Right ventricle myocardium inferior (tissue), 1 donor: ENCODE measurements at places on chromosomes 6 and 20. TPM values are rescaled to one million over a fixed set of nuclear protein-coding genes. Genes with fewer than 3 reads are reported as not detected.

The ULBP2 gene
- total RNA-seq, result 1.3 TPM

DNA sequence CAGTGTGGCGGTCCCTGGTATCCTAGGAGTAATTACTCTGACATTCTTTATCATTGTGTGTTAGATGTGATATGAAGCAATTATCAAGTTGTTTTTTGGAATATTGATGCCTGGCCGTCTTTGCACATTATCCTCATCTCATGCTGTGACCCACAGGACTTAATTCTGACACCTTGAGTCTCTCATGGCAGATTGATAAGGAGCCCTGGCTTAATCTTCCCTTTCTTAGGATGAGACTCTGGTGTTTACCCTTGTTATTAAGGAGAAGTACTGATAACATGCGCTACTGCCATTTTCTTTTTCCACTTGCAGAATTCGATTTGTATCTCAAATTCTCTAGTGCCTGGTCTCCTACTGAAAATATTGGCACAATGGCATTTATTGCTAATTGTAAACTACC is 980.2 kb downstream of the KIF16B start:
- DNase-seq, result no peak

GRCh38 chr20:49326026-49326425 is 48.2 kb upstream of the ZNFX1 start:
- DNase-seq, result no peak

DNA sequence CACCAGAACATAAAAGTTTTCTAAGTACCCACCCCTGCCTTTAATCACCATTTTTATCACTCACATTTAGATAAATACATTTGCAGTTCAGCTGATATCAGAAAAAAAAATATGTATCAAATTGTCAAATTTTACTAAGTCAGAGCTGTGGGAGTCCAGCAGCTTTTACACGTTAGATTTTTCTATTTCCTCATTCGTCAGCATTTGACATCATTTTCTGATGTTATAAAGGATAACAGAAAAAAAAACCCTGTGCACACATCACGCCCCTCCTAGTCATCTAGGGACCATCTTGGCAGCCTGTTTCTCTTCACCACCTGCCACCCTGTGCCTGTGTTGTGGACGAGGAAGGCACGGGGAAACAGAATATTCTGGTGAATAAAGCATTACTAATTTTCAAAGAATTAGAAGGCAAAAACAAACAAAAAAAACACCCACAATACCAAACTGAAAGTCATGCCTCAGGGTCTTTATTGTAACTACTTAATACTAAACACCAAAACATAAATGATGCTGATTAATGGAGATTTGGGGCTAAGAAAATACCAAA is 12.4 kb downstream of the B4GALT5 start:
- no peak for DNase-seq

DNA sequence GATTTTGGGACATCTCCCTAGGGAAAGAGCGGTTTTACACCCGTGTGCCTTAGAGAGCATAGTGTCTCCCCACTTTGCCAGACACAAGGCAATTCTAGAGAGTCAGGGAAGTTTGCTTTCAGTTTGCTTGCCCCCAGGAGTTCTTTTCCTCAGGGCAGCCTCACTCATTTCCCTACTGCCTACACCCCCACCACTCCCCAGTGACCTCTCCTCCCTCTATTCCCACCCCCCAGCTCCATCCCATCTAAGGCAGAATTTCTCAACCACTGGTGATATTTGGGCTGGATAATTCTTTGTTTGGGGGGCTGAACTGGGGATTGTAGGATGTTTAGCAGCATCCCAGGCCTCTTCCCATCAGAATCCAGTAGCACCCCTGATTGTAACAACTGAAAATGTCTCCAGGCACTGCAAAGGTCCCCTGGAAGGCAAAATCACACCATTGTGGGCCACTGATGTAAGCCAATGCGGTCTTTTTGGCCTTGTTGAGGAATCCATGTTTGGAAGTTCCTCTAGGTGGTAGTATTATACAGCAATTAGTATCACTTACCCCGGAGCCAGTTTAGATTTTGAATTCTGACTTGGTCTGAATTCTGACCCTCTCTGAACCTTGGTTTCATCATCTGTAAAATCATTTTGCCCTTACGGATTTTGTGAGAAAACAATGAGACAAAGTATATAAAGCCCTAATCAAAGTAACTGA is 1.3 kb downstream of the EPPIN start:
- DNase-seq, result no peak

GRCh38 chr6:149334682-149335160 is 17.2 kb downstream of the TAB2 start:
- no peak for DNase-seq
